NCI-H526 treated with DMSO at 0.1 percent for 48 hours (cell line): ENCODE measurements at places on chromosomes 1 and 21.

DNA sequence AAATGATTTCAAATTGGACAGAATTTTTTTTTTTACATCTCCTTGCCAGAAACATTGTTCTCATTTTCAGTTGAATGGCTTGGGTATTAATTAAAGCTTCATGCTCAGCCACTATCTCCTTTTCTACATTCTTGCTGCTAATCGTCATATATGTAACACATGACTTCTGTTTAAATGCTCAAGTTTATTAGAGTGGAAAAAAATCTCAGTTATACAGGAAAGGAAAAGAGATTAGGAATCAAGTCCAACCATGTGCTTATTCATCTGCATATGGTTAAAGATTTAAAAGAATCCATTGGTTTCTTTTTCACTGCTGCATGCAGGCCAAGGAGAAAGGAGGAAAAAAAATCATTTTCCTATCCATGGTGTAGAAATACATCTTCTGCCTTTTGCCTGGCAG, 47.3 kb upstream of the CNN3 start:
- DNase-seq = no peak

DNA sequence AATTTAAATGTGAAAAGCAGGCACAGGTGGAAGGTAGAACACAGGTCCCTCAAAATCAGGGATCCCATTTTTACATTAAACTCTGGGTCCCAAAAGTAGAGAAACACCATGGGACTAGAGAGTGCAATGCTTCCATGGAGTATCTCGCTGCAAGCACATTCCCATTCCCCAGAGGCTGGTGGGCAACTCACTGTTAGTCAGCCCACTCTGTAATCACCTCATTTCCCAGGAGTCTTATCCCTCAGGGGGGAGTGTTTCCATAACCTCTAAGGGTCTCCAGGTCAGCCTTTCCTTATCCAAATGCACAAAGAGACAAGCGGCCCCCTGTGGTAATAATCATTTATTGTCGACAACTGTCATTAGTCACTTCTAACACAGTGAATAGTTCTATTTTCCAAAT, 490.1 kb upstream of the LRRC7 start:
- no peak for DNase-seq

DNA sequence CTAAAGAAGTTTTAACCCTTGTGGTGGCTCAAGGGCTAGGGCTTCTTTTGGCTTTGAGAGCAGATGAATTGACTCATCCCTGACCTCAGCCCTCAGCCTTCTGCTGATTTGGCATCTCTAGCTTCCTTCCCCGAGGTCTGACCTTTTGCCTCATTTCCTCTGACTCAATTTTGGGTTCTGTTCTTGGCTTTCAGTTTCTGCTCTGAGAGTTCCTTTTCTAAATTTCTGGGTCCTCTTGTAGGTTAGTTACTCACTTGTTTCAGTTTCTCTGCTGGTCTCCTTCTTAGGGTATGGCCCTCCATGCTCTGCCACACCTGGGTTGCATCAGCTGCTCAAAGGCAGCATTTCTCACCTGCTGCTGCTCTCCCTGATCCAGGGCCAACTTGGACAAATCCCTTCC, 19.4 kb downstream of the PDE4B start:
- no peak for DNase-seq

DNA sequence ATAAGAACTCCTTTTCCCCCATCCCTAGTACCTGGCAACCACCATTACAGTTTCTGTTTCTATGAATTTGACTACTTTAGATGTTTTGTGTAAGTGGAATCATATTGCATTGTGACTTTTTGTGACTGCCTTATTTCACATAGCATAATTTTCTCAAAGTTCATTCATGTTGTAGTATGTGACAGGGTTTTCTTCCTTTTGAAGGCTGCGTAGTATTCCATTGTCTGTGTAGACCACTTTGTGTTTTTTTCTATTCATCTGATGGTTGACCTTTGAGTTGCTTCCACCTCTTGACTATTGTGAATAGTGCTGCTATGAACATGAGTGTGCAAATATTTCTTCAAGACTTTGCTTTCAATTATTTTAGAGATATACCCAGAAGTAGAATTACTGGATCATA, 225.8 kb upstream of the L1TD1 start:
- DNase-seq = no peak

DNA sequence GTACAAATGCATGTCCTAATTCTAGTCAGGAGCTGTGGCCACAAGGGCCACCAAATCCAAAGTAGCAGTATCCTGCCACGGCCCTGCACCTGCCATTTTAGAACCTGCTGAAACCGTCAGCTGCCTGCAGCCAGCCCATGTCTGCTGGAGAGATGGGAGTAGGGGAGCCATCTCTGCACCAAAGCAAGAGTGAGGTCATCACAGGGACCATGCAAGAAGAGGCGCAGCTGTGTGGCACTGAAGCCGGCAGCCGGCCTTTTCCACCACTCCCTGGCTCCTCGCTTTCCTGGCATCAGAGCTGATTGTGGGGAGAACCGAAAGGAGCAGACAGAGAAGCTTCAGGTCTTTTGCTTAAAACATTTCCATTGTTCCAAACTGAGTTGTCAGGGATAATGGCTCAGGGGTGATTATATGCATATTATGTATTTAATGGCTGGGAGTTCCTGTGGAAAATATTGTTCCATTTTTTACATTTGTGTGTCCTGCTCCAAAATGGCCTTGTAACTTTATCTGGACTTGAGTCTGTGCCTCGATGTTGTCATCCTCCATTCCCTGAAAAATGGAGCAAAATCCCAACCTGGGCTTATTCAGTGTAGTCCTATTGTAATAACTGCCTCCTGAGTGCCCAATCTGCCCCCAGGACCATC, 18.7 kb upstream of the NBL1 start:
- no peak for DNase-seq

DNA sequence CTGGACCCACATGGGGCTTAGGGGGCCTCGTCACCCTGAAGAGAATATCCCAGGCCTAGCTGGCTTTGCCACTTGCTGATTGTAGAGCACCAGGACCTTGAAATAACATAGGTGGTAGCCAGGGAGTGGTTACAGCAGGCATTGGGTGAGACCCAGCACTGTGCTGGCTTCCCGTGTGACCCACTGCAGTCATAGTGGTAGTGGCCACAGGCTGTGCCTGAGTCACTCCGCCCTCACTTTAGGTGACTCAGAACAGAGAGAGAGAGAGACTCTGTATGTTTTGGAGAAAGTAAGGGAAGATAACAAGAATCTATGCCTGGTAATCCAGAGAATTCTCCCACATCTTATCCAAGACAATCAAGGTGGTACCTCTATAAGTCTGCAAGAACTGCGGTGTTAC, 98.7 kb upstream of the LHX8 start:
- no peak for DNase-seq

DNA sequence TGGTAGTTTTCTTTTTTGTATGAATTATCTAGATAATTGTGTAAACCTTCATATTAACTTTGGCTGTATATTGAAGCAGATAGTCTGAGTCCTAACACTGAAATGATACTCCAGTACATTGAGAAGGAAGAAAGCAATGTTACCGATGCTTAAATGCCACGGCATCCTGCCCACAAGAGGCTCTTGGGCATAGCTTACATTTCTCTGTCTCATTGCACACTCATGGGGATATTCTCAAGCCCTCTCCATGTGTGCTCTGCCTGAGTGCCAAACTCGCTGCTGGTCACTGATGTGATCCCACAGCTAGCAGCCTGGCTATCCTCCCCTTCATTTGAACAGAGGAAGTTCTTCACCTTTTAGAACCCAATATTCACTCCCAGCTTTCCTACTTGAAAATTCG, 179.4 kb downstream of the TGFB2 start:
- DNase-seq = no peak

GRCh38 chr1:6414881-6415626, 4.7 kb downstream of the HES2 start:
- DNase-seq = no peak

DNA sequence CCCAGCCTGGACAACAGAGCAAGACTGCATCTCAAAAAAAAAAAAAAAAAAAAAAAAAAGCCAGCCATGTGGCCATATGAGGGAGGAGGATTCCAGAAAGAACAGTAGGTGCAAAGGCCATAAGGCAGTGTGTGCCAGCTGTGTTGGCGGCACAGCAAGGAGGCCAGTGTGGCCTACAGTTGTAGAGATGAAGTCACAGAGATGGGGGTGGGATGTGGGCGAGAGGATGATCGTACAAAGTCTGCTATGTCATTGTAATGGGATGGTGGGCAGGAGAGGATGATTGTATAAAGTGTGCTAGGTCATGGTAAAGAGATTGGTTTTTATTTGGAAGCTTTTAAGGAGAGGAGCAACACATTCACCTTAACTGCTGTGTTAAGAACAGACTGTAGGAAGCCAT, 9.8 kb upstream of the CR1 start:
- DNase-seq = no peak

GRCh38 chr21:41659791-41660560, 106.9 kb downstream of the RIPK4 start:
- DNase-seq = no peak

GRCh38 chr1:154777154-154777553, 92.9 kb downstream of the KCNN3 start:
- no peak for DNase-seq

GRCh38 chr1:232101231-232101630, 474.6 kb downstream of the DISC1 start:
- no peak for DNase-seq

- DNase-seq = no peak
Observed at GRCh38 chr1:229112832-229113548, 157.9 kb upstream of the RAB4A start.

DNA sequence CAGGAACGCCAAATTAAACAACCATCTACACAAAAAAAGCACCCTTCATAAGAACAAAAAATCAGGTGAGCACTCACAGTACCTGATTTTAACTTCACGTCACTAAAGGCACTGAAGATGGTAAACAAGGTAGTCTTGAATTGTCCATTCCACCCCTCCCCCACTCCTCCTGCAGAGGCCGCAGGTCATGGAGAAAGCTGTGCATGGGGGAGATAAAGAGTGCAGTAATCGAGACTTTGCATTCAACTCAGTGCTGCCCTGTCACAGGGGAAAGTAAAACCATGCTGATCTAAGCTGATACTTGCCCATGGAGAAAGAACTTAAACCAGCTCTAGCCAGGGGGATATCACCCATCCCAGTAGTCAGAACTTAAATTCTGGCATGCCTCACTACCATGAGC, 61.4 kb upstream of the LRIF1 start:
- no peak for DNase-seq

- DNase-seq = no peak
Observed at GRCh38 chr1:51336711-51337110, 6.3 kb upstream of the TTC39A start.

DNA sequence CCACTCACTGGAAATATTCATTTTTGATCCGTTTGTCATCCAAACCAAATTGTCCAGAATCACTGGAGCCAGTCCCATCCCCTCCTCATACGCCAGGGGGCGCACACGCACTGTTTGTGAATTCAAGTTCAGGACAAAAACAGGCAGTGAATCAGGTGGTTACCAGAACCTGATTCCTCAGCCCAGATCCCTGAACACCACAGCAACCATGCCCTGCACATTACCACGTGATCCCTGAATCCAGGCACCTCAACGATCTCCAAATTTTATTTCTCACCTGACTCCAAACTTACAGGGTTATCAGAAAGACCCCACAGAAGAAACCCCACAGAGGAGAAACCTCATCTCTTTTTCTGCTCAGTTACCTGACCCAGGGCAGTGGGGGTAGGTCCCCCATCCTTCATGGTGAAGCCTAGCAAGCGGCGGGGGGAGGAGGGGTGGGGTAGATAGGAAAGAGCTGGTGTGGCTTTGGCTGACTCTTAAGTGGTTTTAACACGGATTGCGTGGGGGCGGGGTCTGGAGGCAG, 1.4 kb upstream of the PTPRF start:
- DNase-seq = peak; percentile 89

GRCh38 chr1:242055749-242056320, 56.9 kb upstream of the MAP1LC3C start:
- DNase-seq = no peak

GRCh38 chr1:241451956-241452355, 67.6 kb downstream of the FH start:
- no peak for DNase-seq

DNA sequence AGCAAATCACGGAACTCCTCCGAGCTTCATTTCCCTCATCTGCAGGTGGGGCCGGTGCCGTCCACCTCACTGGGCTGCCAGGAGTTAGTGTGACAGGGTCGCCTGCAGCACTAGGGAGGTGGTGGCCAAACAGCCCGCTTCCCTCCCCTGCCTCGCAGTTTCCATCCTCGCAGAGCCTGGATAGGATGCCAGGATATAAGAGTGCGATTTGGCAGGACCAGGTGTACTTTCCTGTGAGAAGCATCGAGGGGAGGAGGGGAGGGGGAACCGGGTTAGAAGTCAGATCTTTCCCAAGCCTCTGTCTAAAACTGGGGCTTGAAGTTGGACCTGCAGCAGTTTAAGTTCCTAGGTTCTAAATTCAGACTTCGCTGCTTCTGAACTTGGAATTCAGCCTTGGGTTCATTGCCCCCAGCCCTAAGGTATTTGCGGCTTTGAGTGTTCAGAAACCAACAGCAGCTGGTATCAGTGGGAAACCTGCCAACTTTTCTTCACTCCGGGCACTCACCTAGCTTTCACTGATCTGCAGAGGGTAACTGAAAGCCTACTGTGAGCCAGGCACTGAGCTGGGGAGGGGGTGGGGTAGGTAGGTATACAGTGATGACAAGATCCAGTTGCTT, 1.7 kb upstream of the JUN start:
- peak; percentile 78 for DNase-seq

DNA sequence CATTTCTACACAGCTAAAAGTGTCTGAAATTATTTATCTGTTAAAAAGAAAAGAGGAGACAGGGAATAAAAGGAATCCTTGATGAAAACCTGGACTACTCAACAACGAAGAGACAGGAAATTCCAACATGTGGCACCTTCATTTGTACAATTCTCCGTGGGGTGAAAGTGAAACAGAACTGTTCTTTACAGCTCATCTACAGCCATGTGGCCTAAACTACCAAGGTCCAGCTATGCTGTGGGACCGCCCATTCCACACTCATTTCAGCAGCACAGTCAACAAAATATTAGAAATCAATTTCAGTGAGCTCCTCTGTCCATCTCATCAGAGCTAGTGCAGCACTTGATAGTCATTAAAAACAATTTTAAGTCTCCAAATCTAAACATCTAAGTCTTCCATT, 44.0 kb downstream of the UBR4 start:
- DNase-seq = no peak

DNA sequence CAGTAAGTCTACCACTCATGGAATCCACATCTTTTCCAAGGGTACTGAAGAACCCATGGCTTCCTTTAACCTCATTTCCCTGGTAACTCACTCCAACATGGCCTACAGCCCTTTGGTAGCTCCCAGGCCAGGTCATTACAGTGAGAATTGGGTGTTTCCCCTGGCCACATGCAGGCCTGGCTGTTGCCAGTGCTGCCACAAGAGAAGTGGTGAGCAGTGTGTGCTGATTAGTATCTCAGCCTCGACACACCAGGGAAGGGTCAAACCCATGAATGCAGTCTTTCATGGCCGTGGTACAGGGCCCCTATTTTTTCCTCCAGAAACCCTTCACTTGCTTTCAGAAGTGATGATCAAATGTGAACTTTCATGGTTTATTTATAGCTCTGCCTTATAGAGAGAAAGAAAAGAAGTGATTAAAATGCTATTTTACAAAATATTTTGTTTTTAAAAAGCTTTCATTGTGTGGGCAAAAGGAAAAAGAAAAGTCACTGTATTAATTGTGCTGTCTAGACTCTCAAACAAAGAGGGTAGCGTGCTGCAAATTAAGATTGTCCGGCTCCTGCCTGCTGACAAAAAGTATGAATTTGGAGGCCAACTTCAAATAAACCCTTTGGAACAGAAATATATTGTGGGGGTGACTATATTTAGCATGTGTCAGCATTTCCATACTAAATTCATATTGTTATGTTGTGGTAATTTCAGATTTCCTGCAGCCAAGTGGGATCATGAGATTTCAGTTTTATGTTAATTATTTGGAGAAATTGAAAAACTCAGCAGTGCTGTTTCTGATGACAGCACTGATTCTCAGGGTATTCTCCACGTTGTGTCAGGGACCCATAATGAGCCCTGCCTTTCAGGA, 62.0 kb upstream of the HOOK1 start:
- DNase-seq = no peak
